ENCODE measurements at places on chromosomes 12 and 14. TPM values are rescaled to one million over a fixed set of nuclear protein-coding genes. Genes with fewer than 3 reads are reported as not detected.

- no peak for DNase-seq
Observed at GRCh38 chr12:132399092-132400010, 70.0 kb upstream of the GALNT9 start.

DNA sequence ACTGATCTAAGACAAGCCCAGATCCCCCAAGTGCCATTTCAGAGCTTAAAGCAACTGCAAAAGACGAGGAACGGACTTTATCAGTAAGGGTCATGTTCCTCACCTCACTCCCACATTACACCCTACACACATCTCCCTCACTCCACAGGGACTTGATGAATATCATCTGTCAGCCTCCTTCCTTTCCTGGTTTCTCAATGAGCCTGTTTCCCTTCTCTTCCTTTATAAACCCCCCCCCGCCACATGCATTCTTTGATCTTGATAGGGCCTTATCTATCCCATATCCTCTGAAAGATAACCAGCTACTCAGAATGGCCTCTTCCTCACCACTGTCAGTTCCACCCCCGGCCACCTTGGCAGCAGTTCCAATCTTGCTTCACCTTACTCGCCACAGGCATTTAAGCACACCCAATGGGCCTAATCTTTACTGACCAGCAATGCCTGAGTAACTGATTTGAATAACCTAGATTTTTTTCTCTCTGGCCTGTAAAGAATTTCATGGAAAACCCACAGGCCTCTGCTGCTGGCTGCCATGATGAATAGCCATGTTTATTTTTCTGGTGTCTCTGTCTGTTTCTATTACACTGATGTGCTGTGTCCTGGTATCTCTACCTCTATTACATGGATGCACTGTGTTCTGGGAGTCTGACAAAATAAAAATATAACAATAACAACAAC lies 138.7 kb downstream of the PHLDA1 start:
- DNase-seq = no peak

DNA sequence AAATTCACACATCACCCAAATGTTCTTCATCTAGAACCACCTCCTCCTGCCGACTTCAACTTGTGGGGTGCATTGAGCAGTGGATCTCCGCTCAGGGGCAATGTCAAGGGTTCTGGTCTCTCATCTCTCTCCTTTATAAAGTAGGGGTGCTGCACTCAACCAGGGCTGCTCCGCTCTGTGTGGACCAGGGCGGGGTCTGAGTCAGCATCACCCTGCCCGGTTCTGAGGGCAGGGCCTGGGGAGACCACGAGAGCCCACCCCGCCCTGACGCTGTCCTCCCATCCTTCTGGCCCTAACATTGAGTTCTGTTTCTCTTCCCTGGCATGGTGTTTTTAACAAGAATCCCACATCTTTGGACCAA lies 311.6 kb upstream of the DIO3 start:
- DNase-seq = no peak

DNA sequence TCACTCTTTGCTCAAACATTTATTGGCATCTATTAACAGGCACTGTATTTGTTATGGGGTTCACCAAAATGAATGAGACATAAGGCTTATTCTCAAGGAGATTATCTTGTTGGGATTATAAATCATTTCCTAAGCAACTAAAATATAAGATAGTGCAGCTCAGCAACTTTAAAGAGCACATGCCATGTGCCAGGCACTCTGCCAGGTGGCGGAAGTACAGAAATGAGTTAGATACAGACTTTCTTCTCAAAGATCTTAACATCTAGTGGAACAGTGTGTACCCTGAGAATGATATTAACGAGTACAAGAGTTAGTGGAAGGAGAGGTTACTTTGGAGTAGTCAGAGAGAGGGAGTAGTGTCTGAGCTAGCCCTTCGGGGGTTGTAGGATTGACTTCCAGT lies 28.4 kb upstream of the TOMM20L start:
- DNase-seq = no peak

DNA sequence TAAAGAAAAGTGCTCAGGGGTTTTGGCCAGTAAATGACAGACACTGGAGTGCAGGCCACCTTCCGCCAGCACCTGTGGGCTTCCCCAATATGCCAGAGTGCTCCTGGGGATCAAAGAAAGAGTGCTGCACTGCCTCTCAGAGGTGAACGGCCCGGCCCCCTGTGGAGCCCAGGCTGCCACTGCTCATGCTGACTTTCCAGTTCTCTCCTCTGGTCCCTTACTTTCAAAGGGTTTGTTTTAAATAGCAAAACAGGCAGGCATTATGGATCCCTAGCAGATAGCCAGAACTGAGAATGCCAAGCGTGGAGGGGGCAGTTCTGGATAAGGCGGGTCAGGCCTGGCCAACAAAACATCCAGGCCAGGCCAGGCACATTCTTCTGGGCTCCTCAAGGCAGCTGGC lies 59.6 kb downstream of the MDM2 start:
- no peak for DNase-seq

DNA sequence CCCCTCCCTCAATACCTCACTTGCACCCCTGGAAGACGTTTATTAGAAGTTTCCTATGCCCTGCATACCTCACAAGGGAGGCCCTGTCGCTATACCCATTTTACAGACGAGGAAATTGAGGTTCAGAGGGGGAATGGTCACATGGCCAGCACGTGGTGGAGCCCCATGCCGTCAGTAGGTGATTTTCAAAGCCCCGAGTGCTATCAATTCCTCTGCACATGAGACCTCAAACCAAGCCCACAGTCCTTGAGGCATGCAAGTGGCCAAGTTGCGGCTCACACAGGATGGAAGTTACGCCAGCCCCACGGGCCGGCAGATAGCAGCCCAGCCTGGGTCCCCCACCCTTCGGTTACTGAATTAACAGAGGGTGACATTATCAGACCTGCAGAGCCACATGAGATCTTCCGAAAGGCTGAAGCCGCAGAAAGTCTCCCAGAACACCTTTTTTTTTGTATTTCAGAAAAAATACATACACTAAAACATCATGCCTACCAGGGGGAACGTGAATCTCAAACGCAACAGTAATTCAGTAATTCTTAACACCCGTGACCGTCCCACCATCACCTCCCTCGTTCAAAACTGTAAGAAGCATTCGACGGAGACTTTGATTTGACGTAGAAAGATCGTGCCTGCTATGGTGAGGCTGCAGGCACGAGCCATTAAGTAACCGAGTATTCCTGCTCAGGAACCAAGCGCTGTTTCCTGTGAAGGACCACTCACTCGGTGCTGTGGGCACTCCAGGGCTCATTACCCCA lies 129.0 kb downstream of the RFLNA start:
- DNase-seq = no peak

DNA sequence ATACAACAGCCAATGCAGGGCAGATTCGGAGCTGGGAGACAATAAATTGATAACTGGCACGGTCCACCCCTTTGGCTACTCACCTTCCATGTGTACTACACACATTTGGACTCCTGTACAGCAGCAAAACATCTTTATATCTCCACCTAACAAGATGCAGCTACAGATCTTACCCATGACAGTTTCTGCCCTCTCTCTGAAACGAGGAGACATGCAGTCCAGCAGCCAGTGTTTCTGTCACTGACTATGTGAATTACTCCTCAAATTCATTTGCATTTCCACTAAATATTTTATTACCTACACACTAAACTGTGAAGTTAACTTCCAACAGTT lies 58.7 kb upstream of the BEGAIN start:
- DNase-seq = no peak

DNA sequence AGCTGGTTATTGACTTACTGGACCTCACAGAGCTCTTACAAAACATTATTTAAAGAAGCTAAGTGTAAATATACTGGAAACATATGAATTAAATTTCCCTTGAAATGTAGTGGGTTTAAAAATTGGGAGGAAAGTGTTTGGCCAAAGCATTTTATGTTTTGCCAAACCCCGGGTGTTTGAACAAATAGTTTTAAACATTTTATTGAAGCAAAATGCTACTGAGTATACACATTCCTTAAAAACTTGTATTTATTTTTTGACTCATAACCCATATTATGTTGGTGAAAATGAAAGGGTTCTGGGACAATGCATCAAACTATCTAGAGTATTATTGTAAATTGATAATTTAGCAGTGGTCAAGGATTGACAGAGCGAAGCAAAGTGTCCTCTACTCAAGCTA lies 1048.5 kb downstream of the SLC6A15 start:
- DNase-seq = no peak

DNA sequence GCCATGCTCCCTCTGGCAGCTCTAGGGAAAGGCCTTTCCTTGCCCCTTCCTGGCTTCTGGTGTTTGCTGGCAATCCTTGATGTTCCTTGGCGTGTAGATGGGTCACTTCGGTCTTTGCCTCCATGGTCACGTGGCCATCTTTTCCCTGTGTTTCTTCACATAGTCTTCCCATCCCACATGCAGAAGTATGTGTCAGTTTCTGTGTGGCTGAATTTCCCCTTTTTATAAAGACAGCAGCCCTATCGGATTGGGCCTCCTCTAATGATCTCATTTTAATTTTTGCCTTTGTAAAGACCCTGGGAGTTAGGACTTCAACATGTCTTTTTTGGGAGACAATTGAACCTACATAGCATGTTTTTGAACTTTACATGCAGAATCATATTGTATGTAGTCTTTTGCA lies 107.2 kb upstream of the FGD4 start:
- DNase-seq = no peak

- DNase-seq = no peak
Observed at GRCh38 chr12:100185361-100185894, 15.2 kb upstream of the ACTR6 start.

DNA sequence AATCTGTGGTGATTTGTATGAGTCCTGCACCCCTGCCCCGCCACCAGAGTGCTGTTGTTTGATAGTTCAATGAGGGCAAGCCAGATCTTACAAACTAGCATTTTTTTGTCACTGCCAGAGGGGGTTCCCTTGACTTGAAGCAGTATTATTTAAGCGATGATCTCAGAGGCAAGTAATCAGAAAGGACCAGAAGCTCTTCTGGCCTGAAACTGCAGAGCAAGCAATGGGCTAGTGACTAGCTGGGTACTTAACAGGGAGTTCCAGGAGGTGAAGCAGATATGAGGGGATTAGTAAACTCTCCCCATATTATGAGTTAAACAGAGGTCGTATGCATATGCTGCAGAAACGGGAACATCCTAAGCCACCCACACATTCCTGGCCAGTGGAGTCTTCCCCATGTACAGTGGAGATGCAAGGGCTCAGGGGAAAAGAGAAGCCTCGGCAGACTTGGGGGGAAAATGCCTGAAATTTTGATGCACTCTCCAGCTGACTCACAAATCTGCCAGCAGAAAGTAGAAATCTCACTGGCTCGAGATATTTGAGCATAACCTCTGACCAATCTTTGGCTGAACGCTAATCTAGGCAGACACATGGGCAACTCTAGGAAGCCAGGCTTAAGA lies 8.3 kb upstream of the CRACR2A start:
- DNase-seq = no peak

DNA sequence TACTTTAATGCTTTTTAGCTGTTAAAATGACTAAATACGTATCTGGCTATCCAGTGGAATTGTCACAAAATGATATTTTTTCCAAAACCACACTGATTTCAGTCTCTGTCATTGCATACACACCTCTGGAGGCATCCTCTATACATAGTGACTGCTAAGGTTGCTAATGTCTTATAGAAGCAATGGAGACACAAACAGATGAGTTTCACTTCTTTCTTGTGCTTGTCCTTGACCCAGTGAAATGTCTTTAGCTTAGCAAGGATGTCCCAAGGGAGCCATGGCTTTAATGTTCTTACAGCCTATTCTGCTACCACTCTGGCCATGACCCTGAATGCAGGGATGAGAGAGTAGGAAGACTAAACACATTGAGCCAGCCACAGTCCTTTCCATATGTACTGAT lies 90.3 kb downstream of the TPH2 start:
- DNase-seq = no peak

- DNase-seq = no peak
Observed at GRCh38 chr12:102394200-102394599, 86.2 kb downstream of the IGF1 start.

DNA sequence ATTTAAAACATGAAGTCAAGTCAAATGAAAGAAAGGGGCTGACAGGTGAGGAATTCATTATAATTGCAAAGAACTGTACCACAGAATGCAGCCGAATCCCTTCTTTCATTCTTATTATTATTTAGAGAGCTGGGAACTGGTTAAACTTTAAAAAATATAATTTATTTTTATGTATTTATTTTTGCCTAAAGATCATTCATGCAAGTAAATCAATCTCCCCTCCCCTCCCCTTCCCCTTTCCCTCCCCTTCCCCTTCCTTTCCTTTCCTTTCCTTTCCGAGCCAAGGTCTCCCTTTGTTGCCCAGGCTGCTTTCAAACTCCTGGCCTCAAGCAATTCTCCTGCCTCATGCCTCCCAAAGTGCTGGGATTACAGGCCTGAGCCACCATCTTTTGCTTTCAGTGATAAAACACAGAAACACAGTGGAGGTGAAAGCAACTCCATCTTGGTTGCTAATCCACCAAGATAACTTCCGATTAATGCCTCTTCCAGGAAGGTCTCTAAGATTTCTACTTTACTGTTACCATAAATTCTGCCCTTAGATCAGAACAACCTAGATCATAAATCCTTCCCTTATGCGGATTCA lies 6.0 kb upstream of the UBC start:
- DNase-seq = no peak

ATP2B1 gene
- 248 TPM for total RNA-seq

SALL2 gene
- 10.2 TPM for total RNA-seq

FAM90A1 gene
- 0.41 TPM for total RNA-seq

CCND2 gene
- total RNA-seq = 161 TPM

ASCL1 gene
- 8.2 TPM for total RNA-seq

FBXO34 gene
- total RNA-seq = 45.7 TPM

CMA1 gene
- not detected for total RNA-seq

PDZRN4 gene
- total RNA-seq = 46.9 TPM

ALKBH1 gene
- 13.0 TPM for total RNA-seq

DNAI7 gene
- 3.7 TPM for total RNA-seq

TEAD4 gene
- total RNA-seq = 0.41 TPM

ACOT6 gene
- total RNA-seq = not detected

IL26 gene
- not detected for total RNA-seq
